NCI-H510A (cell line): ENCODE measurements at places on chromosomes 6 and 20.

- no peak for DNase-seq
These were observed 20.2 kb downstream of the HLA-DPA1 start for GRCh38 chr6:33053230-33053629.

GRCh38 chr6:85797993-85798392, 155.3 kb upstream of the SYNCRIP start:
- no peak for DNase-seq

- DNase-seq, result no peak
These were observed 557.4 kb upstream of the ADGRB3 start for GRCh38 chr6:68077661-68078060.

- DNase-seq, result no peak
These were observed 2.5 kb downstream of the BTN1A1 start for GRCh38 chr6:26502626-26503025.

DNA sequence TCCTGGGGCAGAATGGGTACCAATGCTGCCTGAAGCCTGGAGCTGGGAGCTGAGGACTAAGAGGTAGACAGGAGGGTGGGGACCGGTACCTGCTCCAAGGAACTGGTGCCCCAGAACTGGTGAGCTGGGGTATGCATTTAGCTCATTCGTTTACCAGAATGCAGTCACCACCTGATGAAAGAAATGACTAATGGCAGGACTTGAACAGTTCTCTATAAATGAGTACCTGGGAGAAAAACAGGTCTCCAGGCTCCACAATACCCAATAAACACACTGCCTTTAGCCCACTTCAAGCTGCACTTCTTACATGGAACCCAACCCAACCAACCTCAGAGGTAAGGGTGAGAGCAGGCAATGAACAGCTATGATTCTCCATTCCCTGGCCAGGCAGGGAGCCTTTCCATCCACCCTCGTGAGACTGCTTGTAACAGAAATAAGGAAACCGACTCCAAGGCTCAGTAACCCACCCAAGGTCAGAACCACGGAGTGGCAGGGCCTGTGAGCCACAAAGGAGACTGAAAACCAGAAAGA, 15.4 kb downstream of the FKBP1A start:
- no peak for DNase-seq

DNA sequence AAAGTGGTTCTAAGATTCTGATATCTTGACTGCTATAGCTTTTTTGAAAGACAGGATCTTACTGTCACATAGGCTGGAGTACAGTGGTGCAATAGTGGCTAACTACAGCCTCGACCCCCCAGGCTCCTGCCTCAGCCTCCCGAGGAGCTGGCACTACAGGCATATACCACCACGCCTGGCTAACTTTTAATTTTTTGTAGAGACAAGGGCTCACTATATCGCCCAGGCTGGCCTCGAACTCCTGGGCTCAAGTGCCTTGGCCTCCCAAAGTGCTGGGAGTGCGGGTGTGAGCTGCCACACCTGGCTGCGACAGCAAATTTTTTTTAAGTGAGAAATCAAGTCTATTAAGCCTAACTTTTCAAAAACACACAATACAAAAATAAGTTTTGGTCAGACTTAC, 106.6 kb downstream of the NOL4L start:
- no peak for DNase-seq

DNA sequence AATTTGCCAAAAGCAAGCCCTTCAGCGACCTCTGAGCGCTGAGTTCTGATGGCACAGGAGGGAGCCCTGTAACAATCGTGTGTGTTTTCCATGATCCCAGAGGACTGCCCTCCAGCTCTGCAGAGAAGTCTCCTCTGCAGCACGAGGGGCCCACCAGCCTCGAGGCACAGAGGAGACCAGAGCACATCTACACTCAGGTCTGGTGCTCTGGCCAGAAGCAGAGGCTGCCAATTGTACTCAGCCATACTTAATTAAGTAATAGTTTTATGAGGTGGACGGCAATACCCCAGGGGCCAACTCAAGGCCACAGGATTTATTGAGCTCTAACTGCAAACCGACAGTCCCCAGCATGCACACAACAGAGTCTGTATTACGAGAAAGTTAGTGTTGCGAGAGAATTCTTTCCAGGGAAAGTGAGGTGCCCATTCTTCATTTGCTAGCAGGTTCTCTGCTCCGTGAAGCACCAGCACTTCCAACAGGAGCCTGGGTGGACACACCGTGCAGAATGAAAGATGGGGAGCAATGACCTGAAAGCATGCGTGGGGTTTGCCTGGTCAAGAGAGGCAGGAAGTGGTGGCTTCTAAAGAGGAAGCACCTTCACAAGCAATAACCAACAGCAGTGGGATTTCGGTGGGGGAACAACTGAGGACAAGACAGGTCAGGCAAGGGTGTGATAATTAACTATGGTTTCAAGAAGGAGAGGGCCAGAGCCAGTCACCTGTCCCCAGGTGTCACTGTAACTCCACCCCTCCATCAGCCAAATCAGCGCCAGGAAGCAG, 92.8 kb upstream of the FOXC1 start:
- no peak for DNase-seq

- no peak for DNase-seq
These were observed 5.6 kb downstream of the SLC4A11 start for GRCh38 chr20:3233131-3233990.

- no peak for DNase-seq
These were observed 493.8 kb downstream of the UTRN start for GRCh38 chr6:144778773-144779492.

DNA sequence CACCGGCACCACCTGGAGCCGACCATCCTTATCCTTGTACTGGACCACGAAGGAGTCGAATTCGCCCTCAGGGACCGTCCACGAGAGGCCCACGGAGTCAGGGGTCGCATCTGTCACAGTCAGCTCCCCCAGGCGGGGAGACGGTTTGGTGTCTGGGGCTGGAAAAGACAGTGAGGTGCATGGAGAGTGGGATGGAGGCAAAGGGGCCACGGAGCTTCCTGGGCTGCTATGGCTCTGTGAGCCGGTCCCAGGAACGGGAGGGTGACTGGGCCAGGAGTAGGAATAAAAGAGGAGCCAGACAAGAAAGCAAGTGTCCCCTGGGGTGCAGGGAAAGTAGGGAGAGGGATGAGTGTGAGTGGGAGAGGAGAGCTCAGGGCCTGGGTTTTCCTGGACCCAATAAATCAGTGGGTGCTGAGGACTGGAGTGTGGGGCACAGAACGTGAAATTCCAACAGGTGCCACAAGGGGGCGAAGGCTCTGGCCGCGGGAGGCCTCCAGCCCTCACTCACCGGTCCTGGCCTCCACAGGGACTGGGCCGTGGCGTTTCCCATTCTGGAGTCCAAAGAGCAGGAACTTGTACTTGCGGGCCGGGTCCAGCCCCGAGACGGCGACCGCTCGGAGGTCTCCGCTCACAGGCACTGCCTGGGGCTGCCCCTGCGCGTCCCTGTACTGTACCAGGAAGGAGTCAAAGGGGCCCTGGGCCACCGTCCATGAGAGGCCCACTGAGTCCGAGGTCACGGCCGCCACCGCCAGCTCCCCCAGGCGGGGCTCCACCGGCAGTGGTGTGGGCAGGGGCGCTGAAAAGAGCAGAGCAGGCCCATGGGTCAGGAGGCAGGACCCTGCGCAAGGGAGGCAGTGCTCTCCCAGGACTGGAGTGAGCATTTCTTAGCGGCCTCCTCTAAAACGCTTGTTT, 9.9 kb downstream of the CYP21A2 start:
- DNase-seq, result no peak

GRCh38 chr6:135936606-135937005, 85.1 kb downstream of the PDE7B start:
- no peak for DNase-seq
